ENCODE measurements at places on chromosomes 12 and 14.

DNA sequence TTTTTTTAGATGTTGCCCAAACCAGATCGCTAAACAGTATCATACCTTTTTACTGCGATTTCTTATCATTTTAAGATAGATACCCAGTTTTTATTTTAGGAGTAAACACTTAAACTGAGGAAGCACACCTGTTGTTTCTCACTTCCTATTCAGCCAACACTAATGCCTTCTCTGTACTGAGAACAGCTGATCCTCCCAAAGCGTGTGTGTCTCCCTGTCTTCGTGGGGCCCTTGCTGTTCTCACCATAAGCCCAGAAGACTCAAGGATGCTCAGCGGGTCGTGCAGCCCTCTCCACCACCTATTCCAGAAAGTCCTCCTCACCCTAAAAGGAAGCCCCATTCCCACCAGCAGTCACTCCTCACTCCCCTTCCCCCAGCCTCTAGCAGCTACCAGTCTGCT is 14.8 kb downstream of the PPP2R5C start:
- DNase-seq = no peak

- DNase-seq = no peak
Observed at GRCh38 chr14:68085742-68086141, 266.2 kb downstream of the RAD51B start.

DNA sequence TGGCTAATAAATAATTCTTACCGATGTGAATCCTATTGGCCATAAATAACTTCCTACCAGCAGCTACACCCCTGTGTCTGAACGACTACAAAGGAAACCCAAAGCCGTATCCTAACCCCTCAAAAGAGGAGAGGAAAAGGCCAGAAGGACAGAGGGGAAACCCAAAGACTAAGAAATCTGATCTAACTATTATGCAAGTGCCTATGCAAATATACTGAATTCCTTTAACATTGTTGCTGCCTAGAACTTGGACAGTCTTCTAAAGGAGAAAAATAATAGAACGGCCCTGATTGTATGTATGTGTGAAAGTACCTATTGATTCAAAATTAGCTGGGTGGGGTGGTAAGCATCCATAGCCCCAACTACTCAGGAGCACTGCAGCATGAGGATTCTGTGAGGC is 997 bp downstream of the PLEKHG7 start:
- no peak for DNase-seq

- DNase-seq = no peak
Observed at GRCh38 chr12:71021491-71021890, 101.0 kb upstream of the PTPRR start.

DNA sequence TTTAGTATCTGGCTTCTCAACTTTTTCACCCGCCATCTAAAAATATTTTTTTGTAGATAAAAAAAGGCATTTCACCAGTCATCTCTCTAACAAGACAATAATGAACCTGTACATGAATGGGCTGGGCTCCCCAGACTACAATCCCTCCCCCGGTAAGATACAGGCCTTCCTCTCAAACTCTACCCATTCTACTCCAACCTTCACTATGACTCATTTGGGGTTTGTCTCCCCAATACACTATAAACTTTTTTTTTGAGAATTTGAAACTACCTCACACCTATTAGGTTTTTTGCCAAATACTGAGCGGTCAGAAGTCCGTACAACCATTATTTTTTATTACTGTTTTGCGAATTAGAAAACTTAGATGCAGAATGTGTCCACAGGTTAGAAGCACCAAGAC is 784 bp downstream of the RPL6 start:
- no peak for DNase-seq

- DNase-seq = no peak
Observed at GRCh38 chr14:99125113-99125512, 146.9 kb downstream of the BCL11B start.

GRCh38 chr12:100824476-100824875 is 29.9 kb downstream of the ANO4 start:
- no peak for DNase-seq

GRCh38 chr14:75303381-75303789 is 24.8 kb downstream of the FOS start:
- DNase-seq = no peak

- DNase-seq = no peak
Observed at GRCh38 chr14:90698379-90698869, 117.8 kb downstream of the TTC7B start.

DNA sequence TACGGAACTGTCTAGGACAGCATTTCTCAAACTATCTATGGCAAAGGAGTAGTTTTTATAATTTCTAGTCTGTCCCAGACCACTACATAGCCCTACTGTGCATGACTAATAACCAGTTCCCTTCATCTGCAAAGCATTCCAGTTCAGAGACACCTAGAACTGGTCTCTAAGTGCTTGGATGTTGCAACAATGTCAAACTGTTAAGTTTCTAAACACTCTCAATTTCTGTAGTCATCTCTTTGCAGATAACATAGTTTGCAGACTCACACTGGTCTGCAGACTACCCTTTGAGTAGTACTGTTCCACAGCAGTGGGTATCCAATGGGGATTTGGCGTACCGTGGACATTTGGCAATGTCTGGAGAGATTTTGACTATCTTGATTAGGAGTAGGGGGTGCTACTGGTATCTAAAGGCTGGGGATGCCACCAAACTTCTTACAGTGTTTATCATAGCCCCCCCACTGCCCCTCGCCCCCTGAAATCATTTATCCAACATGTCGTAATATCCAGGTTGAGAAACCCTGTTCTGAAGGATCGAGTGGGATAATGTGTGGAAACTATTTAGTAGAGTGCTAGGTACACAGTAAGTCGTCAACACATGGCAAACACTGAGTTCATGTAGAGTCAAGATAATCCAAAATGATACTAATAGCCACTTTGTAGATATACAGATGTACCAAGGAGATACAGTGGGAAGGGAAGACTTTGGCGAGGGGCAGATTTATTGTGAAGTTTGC is 1.7 kb downstream of the C12orf76 start:
- no peak for DNase-seq

GRCh38 chr14:51792809-51793208 is 67.6 kb upstream of the GNG2 start:
- DNase-seq = no peak

DNA sequence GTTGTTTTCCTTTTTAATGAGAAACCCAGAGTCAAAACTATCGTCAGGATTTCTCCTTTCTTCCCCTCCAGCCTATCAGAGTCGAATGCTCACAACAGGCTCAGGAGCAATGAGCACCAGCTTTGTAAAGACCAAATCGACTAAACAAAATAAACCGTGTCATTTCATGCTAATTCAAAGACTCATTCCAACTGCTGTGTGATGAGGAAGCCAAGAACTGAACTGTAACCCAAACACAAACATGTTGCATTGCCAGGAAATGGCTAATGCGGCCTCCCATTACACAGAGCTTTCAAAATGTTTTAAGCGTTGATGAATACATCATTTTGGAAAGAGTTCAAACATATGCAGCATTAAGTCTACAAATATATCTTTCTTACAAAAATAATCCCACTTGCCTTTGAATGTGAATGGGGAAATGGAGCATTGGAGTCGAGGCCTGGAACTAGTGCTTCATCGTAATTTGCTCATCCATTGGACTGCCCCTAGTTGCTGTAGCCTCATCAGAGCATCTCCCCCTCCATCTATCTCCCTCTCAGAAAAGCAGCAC is 349.5 kb downstream of the GXYLT1 start:
- DNase-seq = no peak

- DNase-seq = no peak
Observed at GRCh38 chr12:79886917-79887519, 47.9 kb downstream of the PPP1R12A start.

GRCh38 chr14:88632512-88632911 is 69.7 kb downstream of the ZC3H14 start:
- no peak for DNase-seq

- DNase-seq = no peak
Observed at GRCh38 chr14:54387328-54387727, 9.5 kb upstream of the CDKN3 start.
